Cardiac muscle cell (in vitro differentiated cells and primary cell): ENCODE measurements at places on chromosomes 6 and 20. TPM values are rescaled to one million over a fixed set of nuclear protein-coding genes. Genes with fewer than 3 reads are reported as not detected.

FAM83C gene
- not detected in 2 replicates for polyA plus RNA-seq

DNA sequence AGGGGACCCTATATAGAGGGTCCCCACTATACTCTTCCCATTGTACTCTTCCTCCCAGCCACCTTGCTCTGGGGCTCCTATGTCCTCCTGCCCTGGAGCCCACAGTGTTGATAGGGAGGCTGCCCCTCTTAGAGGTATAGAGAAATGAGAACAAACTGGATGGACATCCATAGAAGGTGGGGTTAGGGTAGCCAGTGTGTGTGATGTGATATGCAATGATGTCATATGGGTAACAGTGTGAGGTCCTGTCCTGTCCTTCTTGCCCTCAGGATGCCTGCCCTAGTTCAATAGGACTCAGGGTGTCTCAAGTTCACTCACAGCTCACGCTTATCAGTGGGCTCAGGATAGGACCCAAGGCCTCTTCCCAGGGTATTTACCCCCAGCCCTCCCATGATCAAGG, 435 bp downstream of the PTCRA start:
- no peak for DNase-seq

SAMD3 gene
- not detected in 2 replicates for polyA plus RNA-seq

DNA sequence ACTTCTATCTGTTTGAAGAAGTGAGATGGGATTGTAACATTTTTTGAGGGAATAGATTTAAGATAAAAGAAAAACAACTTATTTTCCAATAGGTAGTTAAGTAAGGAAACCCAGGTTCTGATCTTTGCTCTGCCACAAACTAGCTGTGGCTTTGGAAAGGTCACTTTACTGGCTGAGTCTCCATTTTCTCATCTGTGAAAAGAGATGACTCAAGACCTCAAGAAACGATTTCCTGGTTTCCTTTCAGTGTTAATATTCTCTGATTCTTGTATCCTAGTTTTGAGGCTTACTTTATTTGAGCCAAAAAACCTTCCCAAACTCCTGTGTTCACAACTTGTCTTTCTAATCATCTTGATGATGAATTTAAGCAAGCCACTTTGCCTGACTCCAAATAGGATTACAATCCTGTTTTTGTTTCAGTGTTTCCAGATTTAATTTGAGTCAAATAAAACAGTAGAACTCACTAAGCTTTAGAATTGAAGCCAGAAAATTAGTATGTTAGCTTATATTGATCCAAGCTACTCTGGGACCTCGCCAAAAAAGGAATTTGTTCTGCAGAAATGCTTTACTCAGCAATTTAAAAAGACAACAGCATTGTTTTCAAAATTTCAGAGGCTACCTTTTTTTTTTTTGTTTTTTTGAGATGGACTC, 51.1 kb downstream of the ENPP1 start:
- no peak for DNase-seq

HNF4A gene
- polyA plus RNA-seq, result not detected in 2 replicates

- no peak for DNase-seq
These were observed 101.0 kb upstream of the HDGFL1 start for GRCh38 chr6:22468256-22468965.

GRCh38 chr6:114955363-114955762, 612.5 kb upstream of the HS3ST5 start:
- DNase-seq, result no peak

- DNase-seq, result no peak
These were observed 432.7 kb downstream of the TFAP2A start for GRCh38 chr6:9982215-9982614.

TPX2 gene
- polyA plus RNA-seq, result 12.3 and 91.0 TPM in 2 replicates

IL17F gene
- not detected in 2 replicates for polyA plus RNA-seq

GRCh38 chr6:131819572-131820124, 11.8 kb downstream of the ENPP1 start:
- peak; percentile 84 for DNase-seq

WFDC2 gene
- polyA plus RNA-seq, result 7.5 and 8.5 TPM in 2 replicates

DNA sequence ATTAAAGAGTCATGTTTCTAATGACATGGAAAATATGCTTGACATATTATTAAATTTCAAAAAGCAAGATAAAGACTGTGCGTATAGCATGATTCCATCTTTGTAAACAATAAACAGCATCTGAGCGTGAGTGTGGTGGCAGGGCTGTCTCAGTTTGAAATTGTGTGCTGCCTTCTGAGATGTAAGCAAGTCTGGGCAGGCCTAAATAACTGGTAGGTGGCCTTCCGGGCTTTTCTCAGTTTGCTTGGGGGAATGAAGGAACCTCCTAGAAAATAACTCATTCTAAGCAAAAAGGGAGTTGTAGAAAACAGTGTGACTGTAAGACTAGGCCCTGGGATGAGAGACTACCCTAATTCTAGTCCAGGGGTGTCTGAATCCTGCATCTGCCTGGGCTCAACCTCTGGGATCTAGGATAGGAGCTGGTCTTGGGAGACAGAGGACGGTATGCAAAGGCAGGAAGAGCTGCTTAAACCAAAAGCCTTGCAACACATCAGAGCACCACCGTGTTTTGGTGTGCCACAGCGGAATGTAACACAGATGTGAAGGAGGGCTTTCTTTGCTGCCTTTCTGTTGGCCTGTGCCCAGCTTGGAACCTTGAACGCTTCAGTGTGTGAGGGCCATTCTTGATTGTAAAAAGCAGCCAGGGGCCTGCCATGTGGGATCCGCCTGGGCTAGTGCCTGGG, 63.5 kb upstream of the L3MBTL3 start:
- no peak for DNase-seq

- DNase-seq, result peak; percentile 39
These were observed 26.4 kb downstream of the PNPLA1 start for GRCh38 chr6:36296240-36296639.

GRCh38 chr6:12269110-12269509, 21.1 kb upstream of the EDN1 start:
- no peak for DNase-seq

DNA sequence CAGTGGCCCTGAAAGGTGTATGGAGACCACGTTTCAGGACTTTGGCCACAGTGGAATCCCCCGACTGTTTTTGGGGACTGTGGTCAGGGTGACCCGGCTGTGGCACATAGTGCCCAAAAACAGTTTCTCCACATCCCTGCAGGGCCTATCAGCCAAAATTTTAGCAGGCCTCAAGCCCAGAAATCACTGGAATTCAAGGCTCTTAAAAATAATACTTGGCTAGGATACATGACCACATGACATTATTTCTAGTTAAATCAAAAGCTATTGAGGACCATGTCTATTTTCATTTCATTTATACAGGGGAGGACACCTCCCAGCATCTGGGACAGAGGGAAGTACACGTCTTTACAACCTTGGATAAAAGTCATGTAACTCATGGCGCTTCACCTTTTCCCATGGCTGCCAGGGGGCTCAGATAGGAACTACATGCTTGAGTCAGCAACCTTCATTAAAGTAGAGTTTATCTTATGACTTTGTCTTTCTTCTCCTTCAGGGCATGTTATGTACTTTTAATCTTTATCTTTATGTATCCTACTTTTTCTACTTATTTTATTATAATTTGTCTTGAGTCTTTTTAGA, 70.8 kb upstream of the CD93 start:
- DNase-seq, result no peak

- no peak for DNase-seq
These were observed 29.6 kb upstream of the HBS1L start for GRCh38 chr6:135084001-135084915.

DNA sequence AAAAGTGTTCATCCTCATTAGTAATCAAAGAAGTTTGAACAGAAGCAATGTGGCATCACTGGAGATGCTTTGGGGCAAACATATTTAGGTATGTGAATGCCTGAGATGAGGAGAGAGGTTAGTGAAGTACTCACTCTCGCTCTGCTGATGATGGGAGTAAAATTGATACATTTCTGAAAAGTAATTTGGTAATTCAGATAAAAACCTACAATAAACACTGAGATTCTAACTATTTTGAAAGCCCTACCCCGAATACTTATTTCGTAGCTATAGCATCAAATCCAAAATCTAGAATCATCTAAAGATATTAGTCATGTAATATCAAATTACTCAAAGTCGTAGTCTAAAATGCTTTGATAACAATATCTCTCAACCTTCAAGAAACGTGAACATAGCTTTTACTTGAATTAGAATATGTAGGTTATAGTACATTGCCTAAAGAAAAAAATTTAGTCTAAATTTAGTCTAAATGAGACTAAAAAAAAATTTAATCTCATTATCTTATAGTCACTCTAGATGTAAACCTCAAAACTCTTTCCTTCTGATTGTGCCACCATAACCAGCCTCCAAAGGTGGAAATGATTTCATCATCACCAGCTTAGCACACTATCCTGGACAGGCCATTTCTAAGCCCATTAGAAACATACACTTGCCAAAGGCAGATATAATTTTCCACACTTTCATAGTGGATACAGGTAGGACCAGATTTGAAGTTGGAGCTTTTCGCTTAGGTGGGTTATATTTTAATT, 232.5 kb upstream of the TAB2 start:
- DNase-seq, result no peak

GRCh38 chr6:154951345-154952200, 43.5 kb upstream of the TIAM2 start:
- DNase-seq, result no peak

GRCh38 chr20:23002276-23002675, 32.8 kb upstream of the SSTR4 start:
- no peak for DNase-seq

INSM1 gene
- not detected in 2 replicates for polyA plus RNA-seq

LY6G6F gene
- polyA plus RNA-seq, result not detected in 2 replicates

- no peak for DNase-seq
These were observed 46.0 kb downstream of the CPXM1 start for GRCh38 chr20:2754424-2754823.

ZMYND8 gene
- 27.5 and 27.6 TPM in 2 replicates for polyA plus RNA-seq

POM121L2 gene
- polyA plus RNA-seq, result 0.60 TPM in 1 of 2 replicates, not detected in the other

PRDM13 gene
- polyA plus RNA-seq, result not detected in 2 replicates

DNA sequence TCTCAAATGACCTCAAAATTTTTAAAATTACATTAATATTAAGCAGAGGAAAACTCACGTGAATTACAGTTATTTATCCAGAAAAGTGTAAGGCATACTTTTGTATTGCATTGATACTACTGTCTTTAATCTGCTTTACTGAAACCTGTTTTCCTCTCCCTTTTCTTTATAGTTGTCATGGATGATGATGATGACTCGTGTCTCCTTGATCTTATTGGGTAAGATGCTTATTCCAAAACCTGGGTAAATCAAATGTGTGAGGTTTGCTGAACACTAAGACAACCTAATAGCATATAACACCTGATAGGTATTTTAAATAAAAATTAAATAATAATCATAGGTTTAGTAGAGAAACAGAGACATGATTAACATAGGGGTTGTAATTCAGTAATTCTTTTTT, 40.0 kb downstream of the BICRAL start:
- no peak for DNase-seq

DNA sequence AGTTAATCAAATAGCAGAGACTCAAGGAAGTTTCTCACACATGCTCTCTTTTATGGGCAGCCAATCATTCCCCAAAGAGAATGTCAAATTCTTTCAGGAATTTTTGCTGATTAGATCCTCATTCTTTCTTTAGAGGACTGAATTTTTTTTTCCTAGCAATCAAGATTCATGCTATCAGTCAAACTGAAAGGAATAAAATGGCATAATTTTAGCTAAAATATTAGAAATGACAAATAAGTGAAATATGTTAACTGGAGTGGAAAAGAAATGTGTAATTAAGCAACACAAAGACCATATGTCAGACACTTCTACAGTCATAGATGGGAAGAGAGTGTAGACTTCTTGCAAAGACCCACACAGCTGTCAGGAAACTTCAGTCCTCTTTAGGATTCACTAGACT, 242.3 kb upstream of the RNF217 start:
- DNase-seq, result no peak

GRCh38 chr20:38343311-38344106, 2.8 kb upstream of the LBP start:
- peak; percentile 78 for DNase-seq

DNA sequence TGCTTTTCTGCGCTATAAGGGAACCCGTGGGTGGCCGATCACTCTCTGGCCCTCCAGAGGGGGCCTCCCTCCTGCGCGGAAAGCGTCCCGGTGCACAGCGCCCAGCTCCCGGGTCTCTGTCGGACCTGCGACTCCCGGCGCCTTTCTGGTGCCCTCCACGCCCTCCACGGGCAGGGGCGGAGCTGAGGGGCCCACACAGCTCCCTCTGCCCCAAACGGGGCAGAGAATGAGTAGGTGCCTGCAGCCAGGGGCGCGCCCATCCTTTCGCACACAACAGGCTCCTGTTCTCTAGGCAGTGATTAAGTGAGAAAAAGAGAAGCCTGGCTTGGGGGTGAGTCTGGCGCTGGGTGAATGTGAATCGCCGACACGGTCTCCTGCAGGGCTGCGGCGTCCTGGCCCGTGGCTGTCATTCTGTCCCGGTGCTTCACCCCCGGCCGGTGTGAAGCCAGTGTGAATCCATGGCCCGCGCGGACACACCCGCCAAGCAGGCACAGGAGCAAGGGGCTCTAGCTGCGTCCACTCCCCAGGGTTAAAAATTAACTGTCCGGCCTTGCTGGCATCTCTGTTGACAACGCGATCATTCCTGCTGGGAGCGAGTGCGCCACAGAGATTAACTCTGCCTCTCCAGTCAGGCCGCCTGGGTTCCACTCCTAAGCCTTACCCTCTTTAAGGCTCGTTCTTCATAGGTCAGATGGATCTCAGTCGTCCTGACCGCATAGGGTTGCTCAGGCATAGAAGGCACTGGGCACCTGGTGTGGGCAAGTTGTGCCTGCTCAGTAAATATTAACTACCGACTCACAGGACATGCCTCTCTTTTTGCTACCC, 88.8 kb downstream of the PCSK2 start:
- DNase-seq, result no peak
